ENCODE measurements at places on chromosomes 11 and 22. TPM values are rescaled to one million over a fixed set of nuclear protein-coding genes. Genes with fewer than 3 reads are reported as not detected.
A peak's percentile ranks its signal among the peaks of the same experiment; 100 is the strongest.

DNA sequence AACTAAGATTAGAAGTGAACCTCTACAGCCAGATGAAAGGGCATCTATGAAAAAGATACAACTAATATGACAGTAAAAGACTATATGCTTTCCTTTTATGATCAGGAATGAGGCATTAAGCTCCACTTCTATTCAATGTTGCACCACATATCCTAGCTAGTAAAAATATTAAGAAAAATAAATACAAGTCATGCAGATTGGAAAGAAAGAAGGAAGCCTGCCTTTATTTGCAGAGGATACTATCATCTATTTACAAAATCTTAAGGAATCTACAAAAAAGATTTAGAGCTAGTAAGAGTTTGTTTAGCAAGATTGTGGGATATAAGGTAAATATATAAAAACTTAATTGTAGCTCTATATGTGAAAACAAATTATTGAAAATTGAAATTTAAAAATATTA, 308.8 kb downstream of the DYNC2H1 start:
- H3K27me3 ChIP-seq = no peaks in the 10 kb centered on the region
- no peak for DNase-seq
- H3K27ac ChIP-seq = no peak overlapping the region
- H3K4me3 ChIP-seq = no peak overlapping the region
- no peaks in the 10 kb centered on the region for H3K4me1 ChIP-seq
- no peaks in the 10 kb centered on the region for H3K36me3 ChIP-seq

GRCh38 chr11:22432291-22433093, 94.3 kb downstream of the SLC17A6 start:
- no peak overlapping the region for H3K4me3 ChIP-seq
- H3K4me1 ChIP-seq = no peaks in the 10 kb centered on the region

DNA sequence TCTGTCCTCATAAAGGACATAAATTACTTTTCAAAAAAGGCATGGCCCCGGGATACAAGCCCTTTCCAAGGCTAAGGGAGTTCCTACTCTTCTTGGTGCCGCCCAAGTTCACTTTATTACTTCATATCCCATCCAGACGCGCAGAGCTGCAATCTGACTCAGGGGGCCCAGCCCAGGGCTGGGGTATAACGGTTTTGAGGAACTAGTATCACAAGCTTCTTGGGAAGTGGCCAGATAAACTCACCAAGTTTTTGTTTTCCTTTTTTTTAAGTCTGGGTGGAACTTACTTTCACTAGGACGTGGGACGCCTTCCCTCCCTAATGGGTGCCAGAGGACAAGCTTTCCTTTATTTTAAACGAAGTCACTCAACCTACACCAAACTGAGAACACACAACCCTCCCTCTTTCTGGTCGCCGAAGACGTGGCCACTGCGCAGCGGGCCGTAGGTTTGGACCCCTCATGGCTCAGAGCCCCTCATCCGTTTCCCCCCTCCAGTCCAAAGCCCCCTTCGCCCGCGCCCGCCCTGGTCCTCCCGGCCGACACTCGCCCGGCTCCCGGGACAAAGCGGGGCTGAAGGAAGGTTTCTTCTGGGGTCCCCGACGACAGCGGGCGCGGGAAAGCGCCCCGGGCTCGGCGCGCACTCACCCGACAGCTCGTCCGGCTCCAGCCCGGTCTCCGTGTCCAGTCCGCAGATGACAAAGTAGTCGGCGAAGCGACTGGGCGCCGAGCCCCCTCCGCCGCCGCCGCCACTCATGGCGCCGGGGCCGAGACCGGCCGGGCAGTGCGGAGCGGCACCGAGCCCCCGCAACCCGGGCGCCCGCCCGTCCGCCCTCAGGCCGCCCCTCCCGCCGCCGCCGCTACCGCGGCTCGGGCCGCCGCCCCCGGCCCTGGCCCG, 587 bp downstream of the DENND5A start:
- H3K36me3 ChIP-seq = no peaks in the 10 kb centered on the region
- peaks cover 54% of the 10 kb centered on the region for H3K4me1 ChIP-seq
- H3K27ac ChIP-seq = peak overlapping the region; percentile 74
- H3K27me3 ChIP-seq = no peaks in the 10 kb centered on the region
- DNase-seq = no peak

- no peaks in the 10 kb centered on the region for H3K4me1 ChIP-seq
- H3K36me3 ChIP-seq = no peaks in the 10 kb centered on the region
- no peak overlapping the region for H3K4me3 ChIP-seq
- H3K27me3 ChIP-seq = no peaks in the 10 kb centered on the region
- no peak overlapping the region for H3K27ac ChIP-seq
Observed at GRCh38 chr11:94090401-94090800, 38.2 kb upstream of the PANX1 start.

- no peak overlapping the region for H3K4me3 ChIP-seq
- no peak overlapping the region for H3K27ac ChIP-seq
- no peaks in the 10 kb centered on the region for H3K4me1 ChIP-seq
- DNase-seq = no peak
- no peaks in the 10 kb centered on the region for H3K27me3 ChIP-seq
Observed at GRCh38 chr11:57069942-57070341, 81.2 kb downstream of the OR5AK2 start.

GRCh38 chr11:19370100-19370861, 129.5 kb upstream of the E2F8 start:
- H3K27ac ChIP-seq = no peak overlapping the region
- H3K36me3 ChIP-seq = no peaks in the 10 kb centered on the region
- no peak overlapping the region for H3K4me3 ChIP-seq
- DNase-seq = no peak
- H3K4me1 ChIP-seq = no peaks in the 10 kb centered on the region
- no peaks in the 10 kb centered on the region for H3K27me3 ChIP-seq

DNA sequence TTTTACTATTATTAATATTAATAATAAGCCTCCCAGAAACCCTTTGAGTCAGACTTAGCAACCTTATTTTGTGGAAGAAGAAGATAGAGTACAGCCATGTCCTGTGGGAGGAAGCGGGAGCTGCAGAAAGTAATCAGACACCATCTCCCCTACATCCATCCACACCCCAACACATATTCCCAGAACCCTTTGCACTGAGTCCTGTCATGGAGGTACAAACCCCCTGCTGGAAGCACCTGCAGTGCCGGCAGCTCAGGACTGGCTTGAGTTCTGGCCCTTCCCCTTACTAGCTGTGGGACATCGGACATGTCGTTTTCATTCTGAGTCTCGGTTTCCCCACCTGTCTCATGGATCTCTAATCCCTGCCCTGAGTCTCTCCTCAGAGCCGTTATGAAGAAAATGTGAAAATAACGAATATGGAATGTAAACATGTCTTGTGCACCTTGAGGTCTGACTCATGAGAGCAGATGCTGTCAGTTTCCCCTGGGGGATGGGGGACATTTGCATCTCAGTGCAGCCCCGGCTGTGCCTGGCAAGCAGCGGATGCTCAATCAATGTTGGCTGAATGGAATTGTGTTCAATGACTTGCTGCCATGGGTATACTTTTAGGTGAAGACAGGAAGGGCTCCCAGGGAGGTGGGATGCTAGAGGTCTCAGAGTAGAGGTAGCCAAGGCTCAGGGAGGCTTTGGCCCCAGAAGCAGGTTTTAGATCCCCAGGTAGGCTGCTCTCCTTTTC, 45.4 kb downstream of the TP53I11 start:
- no peaks in the 10 kb centered on the region for H3K36me3 ChIP-seq
- no peak for DNase-seq
- H3K4me1 ChIP-seq = no peaks in the 10 kb centered on the region
- no peak overlapping the region for H3K27ac ChIP-seq

GRCh38 chr11:119367661-119368120, 13.8 kb downstream of the USP2 start:
- peaks cover 90% of the 10 kb centered on the region for H3K4me1 ChIP-seq
- H3K27ac ChIP-seq = peak overlapping the region; percentile 93
- no peak for DNase-seq
- no peaks in the 10 kb centered on the region for H3K27me3 ChIP-seq
- no peaks in the 10 kb centered on the region for H3K36me3 ChIP-seq

- peaks cover 84% of the 10 kb centered on the region for H3K4me1 ChIP-seq
- H3K27ac ChIP-seq = peak overlapping the region; percentile 91
- no peaks in the 10 kb centered on the region for H3K27me3 ChIP-seq
- peak overlapping the region; percentile 87 for H3K4me3 ChIP-seq
- DNase-seq = no peak
Observed at GRCh38 chr22:28773461-28773867, 969 bp downstream of the CCDC117 start.

DNA sequence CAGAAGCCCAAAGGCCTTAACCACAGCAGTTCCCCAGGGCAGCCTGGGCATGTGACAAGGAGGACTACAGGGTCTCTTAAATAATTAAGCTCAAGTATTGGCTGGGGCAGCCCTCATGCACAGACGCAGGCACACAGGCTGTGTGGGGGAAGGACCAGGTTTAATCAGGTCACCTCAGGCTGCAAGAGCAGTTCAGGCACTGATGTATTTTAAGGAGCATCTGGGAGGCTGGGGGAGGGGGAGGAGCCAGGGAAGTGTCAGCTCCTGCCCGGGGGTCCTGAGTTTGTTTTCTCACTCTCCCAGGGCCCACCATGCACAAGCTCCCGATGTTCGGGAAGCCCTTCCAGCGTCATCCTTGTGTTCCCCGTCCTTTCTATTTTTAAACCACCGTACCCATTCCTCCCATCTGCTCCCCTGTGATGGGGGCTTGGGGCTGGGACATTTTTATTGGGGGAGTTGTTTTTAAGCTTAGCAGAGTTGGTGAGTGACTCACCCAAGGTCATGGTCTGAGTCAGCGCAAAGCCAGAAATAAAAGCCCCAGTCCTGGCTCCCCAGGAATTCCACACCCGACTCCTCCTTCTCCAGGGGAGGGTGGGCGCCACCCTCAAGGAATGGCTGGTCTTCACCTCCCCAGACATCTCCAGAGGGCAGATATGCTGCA, 2.4 kb downstream of the CSDC2 start:
- H3K4me3 ChIP-seq = no peak overlapping the region
- H3K4me1 ChIP-seq = peaks cover 71% of the 10 kb centered on the region
- no peaks in the 10 kb centered on the region for H3K36me3 ChIP-seq
- peaks cover 29% of the 10 kb centered on the region for H3K27me3 ChIP-seq

- H3K4me1 ChIP-seq = peaks cover 15% of the 10 kb centered on the region
- H3K4me3 ChIP-seq = no peak overlapping the region
- H3K27me3 ChIP-seq = peaks cover 5% of the 10 kb centered on the region
- H3K36me3 ChIP-seq = no peaks in the 10 kb centered on the region
Observed at GRCh38 chr11:118008271-118008911, 22.2 kb downstream of the IL10RA start.

GRCh38 chr22:20244691-20245576, 23.2 kb downstream of the RTN4R start:
- H3K36me3 ChIP-seq = no peaks in the 10 kb centered on the region
- DNase-seq = no peak
- H3K27me3 ChIP-seq = peaks cover 5% of the 10 kb centered on the region
- no peaks in the 10 kb centered on the region for H3K4me1 ChIP-seq

DNA sequence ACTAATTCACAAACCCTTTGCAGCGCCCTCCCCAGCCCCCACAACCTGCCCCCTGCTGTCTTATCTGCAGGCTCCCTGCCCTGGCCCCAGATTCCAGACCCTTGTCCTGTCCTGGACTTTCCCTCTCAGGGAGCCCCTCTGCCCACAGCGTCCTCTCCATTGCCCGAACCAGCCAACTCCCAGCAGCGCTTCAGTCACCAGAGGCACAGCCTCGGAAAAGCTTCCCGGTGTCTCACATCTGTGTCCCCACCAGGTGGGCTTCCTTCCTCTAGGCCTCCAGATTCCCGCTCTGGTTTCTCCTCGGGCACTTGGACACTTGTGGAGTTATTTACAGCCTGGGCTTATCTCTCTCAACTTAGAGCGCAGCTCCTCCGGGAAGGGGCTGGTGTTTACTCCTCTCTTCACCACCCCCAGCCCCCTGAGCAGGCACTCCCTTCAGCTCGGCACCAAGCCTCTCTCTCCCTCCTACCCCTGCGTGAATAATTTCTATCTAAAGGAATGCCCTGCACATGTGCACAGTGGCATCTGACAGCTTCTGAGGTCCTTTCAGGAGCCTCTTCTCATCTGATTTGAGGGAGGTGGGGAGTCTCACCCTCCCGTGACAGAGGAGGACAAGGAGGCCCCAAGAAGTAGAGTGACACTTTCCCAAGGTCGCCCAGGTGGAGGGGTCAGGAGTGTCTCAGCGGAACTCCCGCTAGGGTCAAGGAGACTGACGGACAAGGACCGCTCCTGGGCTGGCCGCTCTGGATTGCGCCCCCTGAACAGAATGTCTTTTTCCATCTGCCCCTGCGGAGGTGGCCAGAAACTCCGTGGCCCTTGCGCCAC, 838 bp downstream of the WNT11 start:
- DNase-seq = no peak
- no peak overlapping the region for H3K4me3 ChIP-seq

- no peak overlapping the region for H3K27ac ChIP-seq
- H3K4me3 ChIP-seq = no peak overlapping the region
- no peaks in the 10 kb centered on the region for H3K4me1 ChIP-seq
- peak; percentile 80 for DNase-seq
Observed at GRCh38 chr11:72724851-72725723, 27.1 kb downstream of the ARAP1 start.

GRCh38 chr11:65446446-65447277, 24.1 kb downstream of the NEAT1 start:
- peak overlapping the region; percentile 12 for H3K27ac ChIP-seq
- H3K4me3 ChIP-seq = no peak overlapping the region
- H3K27me3 ChIP-seq = no peaks in the 10 kb centered on the region
- DNase-seq = no peak

DNA sequence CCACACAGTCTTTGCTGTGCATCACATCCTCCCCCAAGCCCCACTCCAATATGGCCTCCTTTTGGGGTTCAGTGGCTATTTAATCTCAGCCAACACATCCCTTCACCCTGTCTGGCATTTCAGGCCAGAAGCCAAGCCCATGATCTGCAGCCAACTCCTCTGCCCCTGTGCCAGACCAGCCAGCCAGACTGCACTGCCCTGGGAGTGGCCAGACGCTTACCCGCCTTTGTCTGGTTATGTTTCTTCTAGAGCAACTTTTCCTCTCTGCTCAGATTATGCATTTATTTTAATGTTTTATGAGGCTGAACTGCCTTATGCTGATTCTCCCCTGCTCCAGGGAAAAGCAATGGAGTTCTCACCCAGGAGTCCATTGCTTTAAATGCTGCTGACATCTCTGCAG, 206.7 kb upstream of the TBCEL start:
- no peak for DNase-seq
- no peak overlapping the region for H3K4me3 ChIP-seq
- peaks cover 51% of the 10 kb centered on the region for H3K4me1 ChIP-seq
- peak overlapping the region; percentile 49 for H3K27ac ChIP-seq

The XKR3 gene
- total RNA-seq = not detected

The ACTN3 gene
- total RNA-seq = 0.04 TPM

The CREB3L1 gene
- total RNA-seq = not detected

The ABCG4 gene
- not detected for total RNA-seq

The IL10RA gene
- total RNA-seq = not detected

The TUBGCP6 gene
- total RNA-seq = 5.8 TPM

The ANKK1 gene
- total RNA-seq = not detected

Data from HepG2 (cell line).